Mucosa of descending colon (tissue), 3 donors: ENCODE measurements at places on chromosomes 2 and 18. TPM values are rescaled to one million over a fixed set of nuclear protein-coding genes. Genes with fewer than 3 reads are reported as not detected.

DNA sequence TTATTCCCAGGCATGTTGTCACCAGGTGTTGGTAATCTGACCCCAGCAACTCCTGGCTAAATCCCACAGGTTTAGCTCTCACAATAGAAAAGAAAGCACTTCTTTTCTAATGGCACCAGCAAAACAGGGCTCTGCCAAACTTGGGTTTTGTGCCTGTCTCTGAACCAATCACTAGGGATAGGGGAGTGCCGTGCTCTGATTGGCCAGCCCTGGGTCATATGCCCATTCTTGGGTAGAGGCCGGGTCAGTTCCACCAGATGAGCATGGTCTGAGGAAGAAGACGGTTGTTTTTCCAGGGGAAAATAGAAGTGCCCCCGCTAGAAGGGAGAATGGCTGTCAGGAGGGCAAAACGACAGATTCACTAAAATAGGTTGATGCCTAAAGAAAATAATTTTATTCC is 14.7 kb downstream of the CDK15 start:
- DNase-seq: no peak

The DNER gene
- total RNA-seq: 0.55 TPM

The GKN2 gene
- not detected for total RNA-seq

DNA sequence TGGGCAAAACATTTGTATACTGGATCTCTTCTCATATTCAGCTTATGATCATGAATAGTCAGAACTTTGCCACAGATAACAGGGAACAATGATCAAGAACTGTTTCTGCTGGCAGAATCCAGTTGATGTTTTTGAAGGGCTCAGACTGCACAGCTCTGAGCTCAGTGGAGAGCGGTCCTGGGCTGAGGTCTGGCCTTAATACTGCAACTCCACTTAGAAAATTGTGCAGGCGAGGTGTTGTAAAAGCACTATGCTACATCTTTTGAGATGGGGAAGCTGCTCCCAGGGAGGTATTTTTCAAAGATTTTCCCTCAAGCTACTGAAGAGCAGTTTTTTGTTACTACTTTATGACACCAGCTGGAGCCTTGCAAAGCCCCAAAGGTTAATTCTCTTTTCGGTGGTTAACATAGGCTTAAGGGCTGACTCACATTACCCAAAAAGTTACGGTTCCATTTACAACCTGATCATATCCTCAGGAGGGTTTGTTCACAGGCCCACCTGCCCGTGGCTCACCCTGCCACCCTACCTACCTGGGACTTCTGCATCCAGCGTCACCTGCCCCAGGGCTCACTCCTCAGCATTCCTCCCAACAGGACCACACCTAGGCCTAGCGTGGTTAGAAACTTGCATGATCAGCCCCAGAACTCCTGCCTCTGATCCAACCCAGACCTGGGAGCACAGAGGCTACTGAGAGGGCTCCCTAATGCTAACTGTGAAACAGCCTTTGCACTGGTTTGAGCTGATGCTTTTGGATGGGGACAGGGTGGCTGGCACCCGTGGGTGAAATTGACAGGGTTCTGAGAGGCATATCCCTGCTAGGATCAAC is 114.4 kb downstream of the NCK2 start:
- no peak for DNase-seq

- no peak for DNase-seq
Measured at GRCh38 chr2:238963971-238964328, 116.1 kb downstream of the TWIST2 start.
